Stimulated activated CD4-positive, alpha-beta T cell treated with anti-CD3 and anti-CD28 coated beads, Interleukin-15, amount 100 ng/mL, for 1 hour (primary cell): ENCODE measurements at places on chromosomes 11 and 22.

DNA sequence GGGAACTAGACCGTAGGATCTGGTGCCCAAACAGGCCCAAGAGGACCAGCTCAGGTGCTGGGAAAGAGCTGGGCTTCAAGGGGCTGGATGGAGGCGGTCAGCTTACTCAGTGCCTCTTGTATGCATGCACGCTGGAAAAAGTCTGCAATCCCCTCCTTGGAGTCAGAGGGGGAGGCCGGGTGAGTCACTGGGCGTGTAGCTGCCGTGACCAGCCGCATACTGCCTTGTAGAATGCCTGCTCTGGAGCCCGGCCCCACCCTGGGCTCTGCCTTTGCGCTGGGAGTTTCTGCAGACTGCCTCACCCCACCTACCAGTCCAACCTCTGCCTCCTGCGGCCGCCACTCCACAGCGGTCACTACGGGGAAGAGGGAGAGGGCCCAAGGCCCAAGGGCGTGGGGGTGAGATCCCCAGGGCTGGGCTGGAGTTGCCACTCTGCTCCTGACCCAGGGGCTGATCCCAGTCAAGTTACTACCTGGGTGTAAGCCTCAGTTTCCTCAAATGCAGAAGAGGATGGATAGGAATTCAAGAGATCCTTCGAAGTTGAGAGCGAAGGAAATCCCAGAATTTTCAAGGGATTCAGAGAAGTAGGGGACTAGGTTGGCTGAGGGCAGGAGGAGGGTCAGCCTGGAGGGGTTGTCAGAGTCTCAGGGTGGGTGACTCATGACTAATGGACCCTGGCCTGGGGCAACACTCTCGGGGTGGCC lies 4.2 kb downstream of the MRGPRF start:
- DNase-seq, result no peak

DNA sequence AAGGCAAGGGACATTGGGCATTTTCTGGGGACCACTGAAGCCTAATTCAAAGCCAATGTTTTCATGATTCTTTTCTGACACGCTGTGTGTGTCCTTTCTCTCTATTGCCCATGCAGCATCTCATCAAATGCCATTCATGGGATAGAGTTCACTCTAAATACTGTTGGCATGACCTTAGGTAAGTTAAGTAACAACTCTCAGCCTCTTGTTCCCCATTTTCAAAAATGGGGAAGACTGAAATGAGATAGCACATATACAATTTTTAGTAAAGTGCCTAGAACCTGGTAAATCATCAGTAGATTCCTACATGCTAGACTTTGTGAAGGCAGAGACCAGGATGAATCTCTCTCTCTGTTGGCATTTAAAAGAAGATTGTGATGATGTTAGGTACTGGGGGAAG lies 12.7 kb upstream of the OR52K2 start:
- DNase-seq, result no peak

- no peak for DNase-seq
Measured at GRCh38 chr11:122979103-122979814, 2.4 kb downstream of the BSX start.

GRCh38 chr11:61954106-61954850 lies 4.1 kb downstream of the BEST1 start:
- no peak for DNase-seq

GRCh38 chr11:67301951-67302516 lies 1.3 kb upstream of the SSH3 start:
- no peak for DNase-seq

DNA sequence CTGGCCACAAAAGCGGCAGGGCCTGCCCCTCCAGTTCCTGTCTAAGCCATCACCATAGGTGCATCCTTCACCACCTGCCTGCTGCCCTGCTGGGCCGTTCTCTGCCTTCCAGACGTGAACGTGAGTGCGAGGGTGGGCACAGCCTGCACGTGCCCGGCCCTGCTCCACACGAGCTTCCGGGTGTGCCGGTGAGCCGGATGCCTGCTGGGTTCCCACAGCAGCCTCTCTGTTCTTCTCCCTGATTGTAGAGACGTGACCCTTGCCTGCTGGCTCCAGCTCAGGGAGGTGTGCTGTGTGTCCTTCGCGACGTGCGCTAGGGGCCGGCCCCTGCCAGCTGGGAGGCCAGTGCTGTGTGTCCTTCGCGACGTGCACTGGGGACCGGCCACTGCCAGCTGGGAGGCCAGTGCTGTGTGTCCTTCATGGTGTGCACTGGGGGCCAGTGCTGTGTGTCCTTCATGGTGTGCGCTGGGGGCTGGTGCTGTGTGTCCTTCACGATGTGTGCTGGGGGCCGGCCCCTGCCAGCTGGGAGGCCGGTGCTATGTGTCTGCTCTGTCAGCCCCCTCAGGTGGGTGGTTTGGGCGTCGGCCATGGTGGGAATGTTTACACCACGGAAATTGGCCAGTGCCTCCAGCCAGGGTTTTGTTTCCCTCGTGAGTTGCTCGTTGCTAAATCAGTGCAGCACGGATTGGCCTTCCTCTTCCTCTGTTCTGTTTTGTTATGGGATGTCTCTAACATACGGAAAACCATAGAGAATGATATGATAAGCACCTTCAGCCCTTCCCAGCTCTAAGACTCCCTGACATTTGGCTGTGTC lies 35.4 kb upstream of the BRSK2 start:
- no peak for DNase-seq

DNA sequence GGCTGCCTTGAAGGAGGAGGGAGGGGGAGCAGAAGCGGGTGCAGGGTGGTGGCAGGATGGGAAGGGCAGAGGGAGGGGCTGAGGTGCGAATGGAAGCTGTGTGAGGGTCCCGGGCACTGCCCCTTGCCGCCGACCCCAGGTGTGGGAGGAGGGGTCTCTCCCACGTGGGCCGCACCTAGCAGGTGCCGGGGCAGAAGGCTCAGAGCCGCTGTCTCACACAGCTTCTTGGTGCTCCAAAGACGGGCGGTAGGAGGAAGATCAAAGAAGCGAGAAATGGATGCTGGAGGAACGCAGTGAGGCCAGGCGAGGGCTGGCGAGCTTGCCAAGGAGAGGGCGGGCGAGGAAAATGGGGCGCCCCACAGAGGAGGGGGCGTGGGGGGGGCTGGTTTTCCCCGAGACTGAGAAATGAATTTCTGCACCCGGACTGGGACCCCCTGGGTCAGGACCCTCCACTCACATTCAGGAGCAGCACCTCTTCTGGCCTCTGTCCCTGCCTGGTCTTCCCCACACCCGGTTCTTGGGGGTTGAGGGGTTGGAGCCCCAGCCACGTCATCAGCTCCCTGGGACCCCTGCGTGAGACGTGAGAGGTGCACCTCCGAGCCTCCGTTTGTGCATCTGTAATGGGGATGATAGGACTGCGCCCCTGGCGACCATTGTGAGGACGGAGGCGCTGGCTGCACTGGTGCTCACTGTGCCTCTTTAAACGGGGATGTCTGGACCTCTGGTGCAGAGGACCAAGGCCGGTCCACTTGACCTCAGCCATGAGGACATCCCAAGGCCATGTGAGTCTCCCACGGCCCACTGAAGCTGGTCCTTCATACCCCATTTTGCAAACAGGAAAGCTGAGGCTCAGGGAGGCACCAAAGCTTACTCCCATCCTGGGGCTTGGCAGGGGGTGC lies 16.8 kb downstream of the LSP1 start:
- DNase-seq, result no peak
